Esophagus squamous epithelium (tissue), 5 donors: ENCODE measurements at places on chromosomes 6 and 20.

- DNase-seq: no peak
These were observed 258.1 kb downstream of the TAF4 start for GRCh38 chr20:61807471-61808160.

DNA sequence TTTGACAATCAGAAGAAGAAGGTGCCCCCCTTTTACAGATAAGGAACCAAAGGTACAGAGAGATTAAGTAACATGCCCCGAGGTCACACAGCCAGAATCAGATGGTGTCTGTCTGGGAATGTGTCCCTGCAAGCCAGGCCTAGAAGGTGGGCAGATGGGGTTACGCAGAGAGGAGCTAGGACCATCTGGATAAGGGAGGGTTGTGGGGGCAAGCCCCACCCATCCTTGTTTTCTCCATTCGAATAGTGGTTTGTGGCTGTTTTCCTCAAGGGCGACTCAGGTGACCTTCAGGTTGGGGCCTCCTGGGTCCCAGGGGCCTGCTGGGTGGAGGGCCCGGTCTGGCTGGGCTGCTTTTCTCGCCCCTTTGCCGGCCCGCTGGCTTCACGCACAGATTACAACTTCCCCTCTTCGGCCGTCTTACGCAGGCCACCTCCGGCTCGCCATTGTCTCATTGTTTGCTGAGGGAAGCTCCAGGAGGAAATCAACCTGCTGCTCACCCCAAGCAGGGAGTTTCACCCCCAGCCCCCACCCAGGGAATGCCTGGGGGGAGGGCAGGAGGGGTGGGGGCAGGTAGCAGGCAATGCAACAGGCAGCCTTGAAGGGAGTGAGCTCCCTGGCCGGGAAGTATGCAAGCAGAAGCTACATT is 30.8 kb upstream of the CSNK2A1 start:
- DNase-seq: no peak

DNA sequence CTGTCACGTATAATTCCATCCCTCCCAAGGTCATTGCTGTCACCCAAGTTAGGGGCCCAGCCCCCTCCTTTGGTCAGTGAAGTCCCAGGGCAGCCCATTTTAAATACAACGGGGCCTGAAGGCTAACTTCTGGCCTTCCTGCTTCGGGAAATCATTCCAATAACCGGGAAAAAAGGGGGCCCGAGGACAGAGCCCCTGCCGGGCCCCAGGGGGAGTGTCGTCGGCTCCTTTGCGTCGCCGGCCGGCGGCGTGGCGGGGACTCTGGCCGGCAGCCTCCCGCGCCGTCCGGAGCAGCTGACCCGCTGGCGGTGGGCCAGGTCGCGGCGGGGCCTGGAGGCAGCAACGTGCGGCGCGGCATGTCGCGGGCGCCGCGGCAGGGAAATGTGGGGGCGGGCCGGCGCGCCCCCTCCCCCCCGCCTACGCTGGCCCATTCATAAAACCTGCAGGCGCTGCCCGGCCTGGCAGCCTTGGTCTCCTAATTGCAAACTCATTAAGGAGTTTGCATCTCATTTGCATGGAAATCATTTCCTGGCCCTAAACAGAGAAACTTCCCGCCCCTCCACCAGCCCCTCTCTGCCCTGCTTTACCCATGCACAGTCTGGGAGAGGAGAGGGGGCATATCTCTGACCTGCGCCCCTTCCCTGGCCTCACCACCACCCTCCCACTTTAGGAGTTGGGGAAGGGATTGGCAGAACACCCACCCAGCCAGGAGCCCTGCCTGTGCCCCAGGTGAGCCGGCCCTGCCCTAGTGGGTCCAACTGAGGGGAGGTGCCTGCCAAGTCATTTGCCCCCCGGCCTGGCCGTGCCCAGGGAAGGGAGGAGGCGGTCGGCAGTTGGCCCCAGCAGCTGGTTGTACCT is 50.7 kb downstream of the MRPL14 start:
- no peak for DNase-seq

- no peak for DNase-seq
These were observed 27.2 kb upstream of the HMGN3 start for GRCh38 chr6:79261666-79262065.

DNA sequence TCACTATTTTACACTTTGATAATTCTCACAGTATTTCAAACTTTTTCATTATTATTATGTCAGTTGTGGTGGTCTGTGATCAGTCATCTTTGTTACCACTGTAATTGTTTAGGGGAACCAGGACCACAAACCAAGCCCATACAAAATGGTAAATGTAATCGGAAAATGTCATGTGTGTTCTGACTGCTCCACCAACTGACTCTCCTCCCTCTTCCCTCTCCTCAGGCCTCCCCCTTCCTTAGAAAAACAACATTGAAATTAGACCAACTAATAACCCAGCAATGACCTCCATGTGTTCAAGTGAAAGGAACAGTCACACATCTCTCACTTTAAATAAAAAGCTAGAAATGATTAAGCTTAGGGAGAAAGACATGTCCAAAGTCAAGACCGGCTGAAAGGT is 63.8 kb downstream of the GMDS start:
- no peak for DNase-seq

DNA sequence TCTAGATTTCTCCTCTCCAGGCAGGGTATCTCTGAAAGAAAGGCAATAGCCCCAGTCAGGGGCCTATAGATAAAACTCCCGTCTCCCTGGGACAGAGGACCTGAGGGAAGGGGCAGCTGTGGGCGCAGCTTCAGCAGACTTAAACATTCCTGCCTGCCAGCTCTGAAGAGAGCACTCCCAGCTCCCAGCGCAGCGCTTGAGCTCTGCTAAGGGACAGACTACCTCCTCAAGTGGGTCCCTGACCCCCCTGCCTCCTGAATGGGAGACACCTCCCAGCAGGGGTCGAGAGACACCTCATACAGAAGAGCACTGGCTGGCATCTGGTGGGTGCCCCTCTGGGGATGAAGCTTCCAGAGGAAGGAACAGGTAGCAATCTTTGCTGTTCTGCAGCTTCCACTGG is 556.9 kb downstream of the EPM2A start:
- DNase-seq: no peak

DNA sequence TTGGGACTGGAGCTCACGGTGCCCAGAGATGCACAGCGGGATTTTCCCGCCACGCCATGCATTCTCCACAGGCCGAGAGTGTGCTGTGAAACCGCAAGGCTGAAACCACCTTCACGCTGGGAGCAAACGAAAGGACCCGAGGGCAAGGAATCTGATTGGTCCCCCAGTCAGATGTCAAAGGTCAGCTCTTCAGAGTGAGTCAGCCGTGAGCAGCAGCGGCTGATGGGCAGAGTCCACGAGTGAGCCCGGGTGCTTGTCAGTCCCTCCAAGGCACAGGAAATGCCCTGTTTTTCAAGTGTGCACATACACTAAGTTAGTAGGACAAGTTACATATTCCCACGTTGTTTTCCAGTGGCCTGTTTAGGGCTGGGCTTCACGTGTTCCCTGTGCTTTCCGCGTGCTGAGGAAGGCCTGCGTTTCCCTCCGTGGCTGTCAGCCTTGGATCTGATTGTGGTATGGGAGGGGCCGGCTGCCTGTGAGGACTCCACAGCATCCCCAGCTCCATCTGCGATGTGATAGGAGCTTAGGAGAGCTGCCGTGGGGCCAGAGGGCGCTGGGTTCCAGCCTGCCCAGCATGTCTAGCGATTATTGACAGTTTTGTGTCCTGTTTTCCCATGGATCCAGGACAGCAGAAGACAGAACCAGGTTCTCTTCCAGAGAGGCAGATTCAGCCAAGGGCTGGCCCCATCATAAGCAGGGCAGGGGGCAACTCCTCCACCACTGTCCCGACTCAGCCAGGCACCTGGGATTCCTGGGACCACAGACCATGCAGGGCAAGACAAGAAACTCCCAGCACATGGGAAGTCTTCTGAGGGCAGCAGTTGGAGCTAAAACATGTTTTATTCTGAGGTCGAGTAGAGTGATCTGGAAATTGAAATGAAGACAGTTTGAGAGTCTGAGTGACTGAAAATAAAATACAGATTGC is 38.2 kb upstream of the FRMD1 start:
- DNase-seq: no peak

DNA sequence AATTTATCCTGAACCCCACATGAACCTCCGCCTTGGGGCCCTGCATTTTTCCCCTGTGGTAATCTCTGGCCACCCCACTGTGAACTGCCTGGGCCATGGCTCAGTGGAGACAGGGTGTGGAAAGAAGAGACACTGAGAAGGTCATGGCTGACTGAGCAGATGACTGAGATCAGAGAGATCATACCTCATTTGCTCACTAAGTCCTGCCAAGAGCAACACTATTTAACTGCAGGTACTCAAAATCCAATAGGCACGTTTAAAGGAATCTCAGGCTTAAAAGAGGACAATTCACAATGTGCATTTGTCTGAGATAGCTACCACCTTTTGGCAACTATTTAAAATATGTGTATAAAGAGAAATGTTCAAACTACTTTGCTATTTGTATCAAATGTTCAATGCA is 305.0 kb downstream of the GMDS start:
- DNase-seq: no peak

- DNase-seq: no peak
These were observed 15.2 kb downstream of the TFEB start for GRCh38 chr6:41720262-41720620.

- DNase-seq: no peak
These were observed 97.8 kb upstream of the PREP start for GRCh38 chr6:105500693-105501092.

DNA sequence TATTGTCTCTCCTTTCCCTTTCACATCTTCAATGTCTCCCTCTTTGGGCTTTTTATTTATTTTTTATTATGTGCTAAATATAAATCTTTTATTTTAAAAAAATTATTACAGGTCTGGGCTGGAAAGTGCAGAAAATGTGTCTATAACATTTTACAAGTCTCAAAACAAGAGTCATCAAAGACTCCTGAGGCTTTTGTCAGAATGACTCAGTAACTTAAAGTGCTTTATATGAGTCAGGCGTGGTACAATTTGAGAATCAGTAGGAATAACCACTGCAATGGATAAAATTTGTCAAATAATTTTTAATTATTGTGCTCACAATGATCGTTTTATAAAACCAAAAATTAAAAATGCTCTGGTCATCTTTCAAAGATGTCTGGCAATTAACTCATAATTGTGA is 193.9 kb downstream of the MMUT start:
- DNase-seq: no peak

GRCh38 chr20:6116758-6117157 is 6.1 kb downstream of the FERMT1 start:
- DNase-seq: no peak

- DNase-seq: no peak
These were observed 7.3 kb downstream of the KCNK5 start for GRCh38 chr6:39221779-39222641.

- no peak for DNase-seq
These were observed 55.0 kb downstream of the SOX4 start for GRCh38 chr6:21648475-21649050.

GRCh38 chr20:63625771-63626423 is 1.0 kb downstream of the GMEB2 start:
- DNase-seq: no peak

- no peak for DNase-seq
These were observed 57.5 kb upstream of the IL20RA start for GRCh38 chr6:137102050-137102848.

- no peak for DNase-seq
These were observed 295.6 kb downstream of the ZFAND3 start for GRCh38 chr6:38114976-38115625.

DNA sequence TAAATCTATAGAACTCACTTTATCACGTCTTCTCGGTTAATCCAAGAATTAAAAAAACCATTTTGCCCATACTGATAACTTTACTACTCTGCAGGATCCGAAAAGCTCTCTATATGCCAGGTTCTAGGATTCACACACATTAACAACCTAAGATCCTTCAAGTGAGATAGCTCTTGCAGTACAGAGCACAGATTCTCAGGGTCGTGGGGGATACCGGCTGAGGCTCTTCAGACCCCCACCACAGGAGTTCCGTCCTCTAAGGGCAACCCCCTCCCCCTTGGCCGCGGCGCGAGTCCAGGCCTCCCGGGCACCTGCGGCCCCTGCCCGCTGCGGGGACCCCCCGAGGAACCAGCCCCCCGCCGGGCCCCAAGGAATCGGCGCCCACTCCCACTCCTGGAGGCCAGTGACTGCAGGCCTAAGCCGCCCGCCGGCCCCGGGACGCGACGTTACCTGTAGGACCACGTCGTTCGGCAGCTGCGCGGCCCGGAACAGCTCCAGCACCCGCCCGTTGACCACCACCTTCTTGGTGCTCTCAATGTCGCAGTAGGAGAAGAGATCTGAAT is 892 bp downstream of the REPS1 start:
- no peak for DNase-seq

DNA sequence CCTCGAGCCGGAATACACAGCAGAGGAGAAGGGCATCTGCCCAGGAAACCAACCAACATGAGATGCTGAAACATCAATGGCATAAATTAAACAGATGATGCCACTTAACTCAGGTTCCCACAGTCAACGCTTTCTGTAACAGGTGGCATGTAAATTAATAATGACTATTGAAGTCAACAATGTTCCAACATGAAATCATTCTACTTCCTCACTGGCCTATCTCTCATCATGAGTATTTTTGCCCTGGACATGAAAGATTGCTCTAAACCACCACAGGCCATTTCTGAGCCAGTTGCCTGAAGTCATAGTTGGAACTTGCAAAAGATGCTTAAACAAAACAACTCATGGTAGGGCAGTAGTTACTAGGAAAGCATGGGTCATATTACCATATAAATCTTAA is 397.9 kb upstream of the JARID2 start:
- no peak for DNase-seq

DNA sequence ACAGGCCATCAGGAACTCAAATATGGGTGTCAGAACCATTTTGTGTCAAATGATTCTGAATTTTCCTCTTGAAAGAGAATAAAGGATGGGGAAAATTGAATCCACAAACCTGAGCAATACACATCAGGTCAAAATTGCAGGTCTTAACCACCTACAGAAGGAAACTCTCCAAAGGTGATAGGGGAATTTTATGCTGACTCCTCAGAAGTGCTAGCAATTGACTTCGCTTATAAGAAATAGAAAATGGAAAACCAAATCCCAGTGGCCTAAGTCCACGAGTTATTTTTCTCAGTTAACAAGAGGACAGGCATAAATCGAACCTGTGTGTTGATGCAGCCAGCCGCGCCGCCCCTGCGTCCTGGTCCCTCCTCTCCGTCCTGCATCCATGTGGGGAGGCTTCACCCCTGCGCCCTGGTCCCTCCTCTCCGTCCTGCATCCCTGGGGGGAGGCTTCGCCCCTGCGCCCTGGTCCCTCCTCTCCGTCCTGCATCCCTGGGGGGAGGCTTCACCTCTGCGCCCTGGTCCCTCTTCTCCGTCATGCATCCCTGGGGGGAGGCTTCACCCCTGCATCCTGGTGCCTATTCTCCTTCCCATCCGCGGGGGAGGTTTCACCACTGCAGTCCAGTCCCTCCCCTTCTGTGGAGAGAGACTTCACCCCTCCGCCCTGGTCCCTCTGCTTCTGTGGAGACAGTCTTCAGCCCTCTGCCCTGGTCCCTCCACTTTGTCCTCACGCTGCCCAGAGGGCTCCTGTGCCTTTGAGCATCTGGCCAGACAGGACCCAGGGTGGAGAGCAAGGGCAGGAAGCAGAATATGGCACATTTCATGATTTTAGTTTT is 230.3 kb downstream of the SMOC2 start:
- DNase-seq: no peak

- no peak for DNase-seq
These were observed 55.5 kb downstream of the TCP11 start for GRCh38 chr6:35085359-35086281.

GRCh38 chr6:57113105-57113504 is 23.1 kb downstream of the ZNF451 start:
- DNase-seq: no peak
